Smooth muscle cell of trachea (primary cell): ENCODE measurements at places on chromosomes 4 and X. TPM values are rescaled to one million over a fixed set of nuclear protein-coding genes. Genes with fewer than 3 reads are reported as not detected.

Gene MAGEC1
- total RNA-seq, result not detected in 2 replicates

Gene TNMD
- total RNA-seq, result not detected in 2 replicates

Gene PALLD
- 117 and 176 TPM in 2 replicates for total RNA-seq

Gene PHOX2B
- total RNA-seq, result not detected in 2 replicates

Gene PCDH18
- total RNA-seq, result 382 and 502 TPM in 2 replicates

Gene SPINK2
- not detected in 2 replicates for total RNA-seq

Gene HSFX3
- total RNA-seq, result not detected in 2 replicates

Gene AKAP14
- not detected in 2 replicates for total RNA-seq

Gene SERTM2
- under 0.01 TPM in 1 of 2 replicates, not detected in the other for total RNA-seq

Gene PAGE4
- not detected in 2 replicates for total RNA-seq

Gene FAM47E
- total RNA-seq, result under 0.01 and 1.3 TPM in 2 replicates

Gene STBD1
- total RNA-seq, result 9.4 and 10.0 TPM in 2 replicates

Gene AADAT
- total RNA-seq, result 3.9 and 5.0 TPM in 2 replicates

Gene FAM47A
- not detected in 2 replicates for total RNA-seq

Gene ZNF718
- 5.1 and 6.1 TPM in 2 replicates for total RNA-seq

Gene ANOS1
- not detected in 2 replicates for total RNA-seq

Gene SPP1
- total RNA-seq, result 0.29 and 0.83 TPM in 2 replicates

Gene GPC4
- total RNA-seq, result 0.33 and 0.87 TPM in 2 replicates

Gene CYSLTR1
- 0.29 and 0.33 TPM in 2 replicates for total RNA-seq

Gene ATOH1
- not detected in 2 replicates for total RNA-seq

Gene EXOC1L
- total RNA-seq, result not detected in 2 replicates

Gene SSX2
- total RNA-seq, result not detected in 2 replicates

Gene HADH
- 13.6 and 25.5 TPM in 2 replicates for total RNA-seq

Gene ADH1B
- 281 and 965 TPM in 2 replicates for total RNA-seq

Gene TLR10
- 0.15 TPM in 1 of 2 replicates, not detected in the other for total RNA-seq

Gene SUV39H1
- 2.3 and 8.3 TPM in 2 replicates for total RNA-seq
